Activated naive CD4-positive, alpha-beta T cell treated with anti-CD3 and anti-CD28 coated beads, Interleukin-2, amount 50 U/mL, for 16 hours (primary cell): ENCODE measurements at places on chromosomes 1 and 21.

- DNase-seq = no peak
Measured at GRCh38 chr1:231046730-231047395, 6.8 kb upstream of the FAM89A start.

DNA sequence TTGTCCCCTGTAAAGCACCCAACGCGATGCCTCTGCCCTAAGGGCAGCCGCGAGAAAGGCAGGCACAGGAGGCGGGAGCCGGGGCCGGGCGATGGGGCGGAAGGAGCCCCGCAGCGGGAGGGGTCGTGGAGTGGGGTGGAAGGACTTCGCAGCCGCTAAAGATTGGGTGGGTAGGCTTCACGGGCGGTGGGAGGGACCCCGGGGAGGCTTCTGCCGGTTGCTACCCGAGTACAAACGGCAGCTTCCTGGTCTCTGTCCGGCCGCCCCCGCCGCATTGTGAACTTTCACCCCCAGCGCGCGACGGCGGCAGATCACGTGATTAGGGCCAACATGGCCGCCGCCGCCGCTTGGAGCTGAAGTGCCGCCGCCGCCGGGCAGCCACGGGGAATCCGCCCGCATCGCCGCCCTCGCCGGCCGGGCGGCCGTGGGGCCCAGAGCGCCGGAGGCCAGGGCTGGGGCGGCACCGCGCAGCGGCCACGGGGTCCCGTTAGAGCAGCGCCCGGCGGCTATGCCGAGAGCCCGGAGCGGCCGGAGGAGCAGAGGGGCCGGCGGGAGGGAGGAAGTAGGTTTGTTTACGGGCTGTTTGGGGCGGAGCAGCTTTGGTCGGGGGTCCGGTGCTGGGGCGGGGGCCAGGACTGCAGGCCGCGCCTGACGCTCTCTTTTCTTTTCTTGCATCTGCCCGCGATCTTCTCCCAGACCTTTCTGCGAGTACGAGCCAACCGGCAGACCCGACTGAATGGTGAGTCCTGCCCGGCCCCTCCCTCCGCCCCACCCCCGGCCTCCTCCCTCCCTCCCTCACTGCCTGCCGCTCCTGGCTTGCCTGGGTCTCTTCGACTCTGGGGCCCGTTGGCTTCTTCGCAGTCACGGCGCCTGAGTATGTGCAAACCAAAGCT is 42.4 kb downstream of the TMEM53 start:
- DNase-seq = peak; percentile 92

DNA sequence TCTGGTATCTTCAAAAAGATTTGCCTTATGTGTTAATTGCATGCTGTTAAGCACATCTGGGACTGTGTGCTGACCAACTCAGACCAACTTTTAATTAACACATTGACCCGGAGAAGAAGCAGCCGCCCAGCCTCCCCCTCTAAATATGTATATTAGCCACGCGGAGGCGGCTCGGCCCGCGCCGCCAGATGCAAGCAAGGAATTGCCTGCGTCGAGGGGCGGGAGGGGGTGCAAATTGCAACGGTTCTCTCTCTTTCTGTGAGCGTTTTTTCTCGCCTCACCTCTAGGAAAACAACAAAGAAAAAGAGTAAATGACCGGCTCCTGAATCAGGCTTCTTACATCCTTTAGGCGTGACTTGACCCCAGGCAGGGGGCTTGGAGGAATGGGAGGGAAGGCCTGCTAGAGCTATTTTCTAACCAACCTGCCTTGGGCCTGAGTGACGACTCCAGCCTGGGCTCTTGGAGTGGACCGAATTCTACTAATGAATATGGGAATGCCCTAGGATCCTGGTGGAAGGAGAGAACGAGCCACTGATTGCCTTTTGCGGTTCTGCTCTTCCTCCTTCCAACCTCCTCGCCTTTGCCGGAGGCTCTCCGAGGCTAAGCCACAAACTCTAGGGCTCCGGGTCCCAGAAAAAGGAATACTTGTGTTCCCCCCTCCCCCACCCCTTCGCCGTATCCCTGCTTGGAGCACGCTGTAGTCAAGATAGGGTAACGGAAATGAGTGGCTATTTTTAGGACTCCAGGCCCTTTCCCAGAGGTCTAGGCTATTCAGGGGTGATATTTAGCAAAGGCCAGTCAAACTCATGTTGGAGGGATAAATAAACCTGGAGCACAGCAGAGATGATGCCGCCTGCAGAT is 417.0 kb upstream of the ESRRG start:
- no peak for DNase-seq

DNA sequence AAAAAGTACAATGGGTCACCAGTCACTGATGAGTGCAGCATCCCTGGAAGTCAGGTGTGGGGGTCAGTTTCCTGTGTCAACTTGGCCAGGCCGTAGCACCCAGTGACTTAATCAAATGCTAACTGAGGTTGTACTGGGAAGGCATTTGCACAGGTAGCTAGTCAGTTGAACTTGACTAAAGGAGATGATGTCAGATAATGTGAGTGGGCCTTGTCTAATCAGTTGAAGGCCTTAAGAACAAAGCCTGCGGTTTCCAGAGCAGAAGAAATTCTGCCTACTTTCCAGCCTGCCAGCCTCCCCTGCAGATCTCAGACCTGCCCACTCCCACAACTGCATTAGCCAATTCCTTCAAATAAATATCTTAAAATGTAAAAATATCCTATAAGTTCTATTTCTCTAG is 57.1 kb downstream of the ERG start:
- no peak for DNase-seq

DNA sequence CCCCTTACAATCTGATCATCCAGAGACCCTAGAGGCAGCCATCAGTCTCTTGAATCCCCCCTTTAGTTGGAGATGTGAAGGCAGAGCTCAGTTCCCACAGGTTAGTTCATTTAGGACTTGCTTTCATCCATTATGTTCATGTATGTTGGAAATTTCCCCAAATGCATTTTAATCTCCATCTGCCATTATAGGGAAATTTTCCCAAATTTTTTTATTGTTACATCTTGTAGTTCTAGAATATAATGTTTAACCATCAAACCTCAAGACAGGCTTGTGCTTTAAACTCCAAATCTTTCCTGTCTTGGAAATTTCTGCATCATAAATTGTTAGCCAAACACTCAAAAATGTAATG is 68.4 kb downstream of the RRAGC start:
- DNase-seq = no peak

- no peak for DNase-seq
Measured at GRCh38 chr1:153343040-153343681, 5.5 kb downstream of the PGLYRP4 start.

GRCh38 chr1:36389999-36390398 is 4.3 kb upstream of the STK40 start:
- DNase-seq = no peak

- no peak for DNase-seq
Measured at GRCh38 chr1:239947801-239948200, 143.9 kb upstream of the FMN2 start.

DNA sequence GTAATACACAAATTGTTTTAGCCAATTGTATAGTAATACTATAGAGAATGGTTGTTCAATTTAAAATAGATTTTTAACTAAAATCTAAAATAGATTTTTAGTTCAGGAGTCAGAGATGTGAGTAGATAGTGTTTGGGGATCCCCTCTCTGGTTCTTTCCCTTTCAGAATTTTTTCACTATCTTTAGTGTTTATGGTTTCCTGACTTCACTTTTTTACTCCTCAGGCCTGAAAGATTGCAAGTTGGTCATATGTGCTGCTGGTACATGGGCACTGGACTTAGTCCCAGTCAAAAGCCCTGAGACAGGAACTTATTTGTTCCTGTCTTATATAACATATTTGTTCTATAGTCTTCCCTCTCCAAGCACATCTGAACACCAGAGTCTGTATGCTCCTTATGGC is 96.8 kb upstream of the ATP1B1 start:
- DNase-seq = no peak

- DNase-seq = no peak
Measured at GRCh38 chr21:21183092-21183491, 184.9 kb downstream of the NCAM2 start.

DNA sequence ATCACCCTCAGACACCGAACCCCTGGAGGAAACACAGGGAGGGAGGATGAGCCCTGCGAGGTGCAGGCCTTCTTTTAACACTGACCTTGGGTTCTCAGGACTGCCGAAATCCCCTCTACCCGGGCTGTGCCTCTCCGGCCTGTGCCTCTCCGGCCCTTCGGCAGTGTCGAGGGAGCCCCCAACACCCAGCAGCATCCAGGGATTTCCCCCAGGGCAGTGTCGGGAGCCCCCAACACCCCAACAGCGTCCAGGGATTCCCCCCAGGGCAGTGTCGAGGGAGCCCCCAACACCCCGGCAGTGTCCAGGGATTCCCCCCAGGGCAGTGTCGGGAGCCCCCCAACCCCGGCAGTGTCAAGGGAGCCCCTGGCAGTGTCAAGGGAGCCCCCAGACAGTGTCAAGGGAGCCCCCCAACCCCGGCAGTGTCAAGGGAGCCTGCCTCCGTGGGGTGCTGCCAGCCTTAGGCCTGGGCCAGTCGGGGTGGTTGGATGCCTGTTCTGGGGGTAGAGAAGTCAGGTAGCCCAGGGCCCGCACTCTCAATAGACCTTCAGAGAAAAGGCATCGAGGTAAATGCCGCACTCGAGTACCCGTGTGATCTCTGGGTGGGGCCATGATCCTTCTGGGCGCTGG is 57.5 kb downstream of the PRKCZ start:
- no peak for DNase-seq

DNA sequence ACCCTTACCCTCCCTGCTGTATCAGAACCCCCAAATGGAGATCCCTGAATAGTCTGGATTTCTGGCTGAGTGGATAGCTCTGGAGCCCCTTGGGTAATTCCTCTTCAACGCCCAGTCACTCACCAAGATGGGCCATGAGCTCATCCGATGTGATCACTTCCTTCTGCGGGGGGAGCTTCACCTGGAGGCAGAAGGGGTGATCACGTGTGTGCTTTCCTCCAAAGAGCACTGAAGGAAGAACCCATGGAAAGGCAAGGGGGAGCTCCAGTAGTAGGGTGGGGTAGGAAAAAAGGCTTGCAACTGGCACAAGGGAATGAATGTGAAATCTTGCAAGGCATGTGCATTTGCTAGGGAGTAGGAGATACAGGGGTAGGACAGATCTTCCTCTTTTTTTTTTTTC is 5.1 kb downstream of the MINDY1 start:
- no peak for DNase-seq
